ENCODE measurements at places on chromosomes 4 and X.

- DNase-seq = no peak
These were observed 159.2 kb downstream of the SLC4A4 start for GRCh38 chr4:71498002-71498401.

DNA sequence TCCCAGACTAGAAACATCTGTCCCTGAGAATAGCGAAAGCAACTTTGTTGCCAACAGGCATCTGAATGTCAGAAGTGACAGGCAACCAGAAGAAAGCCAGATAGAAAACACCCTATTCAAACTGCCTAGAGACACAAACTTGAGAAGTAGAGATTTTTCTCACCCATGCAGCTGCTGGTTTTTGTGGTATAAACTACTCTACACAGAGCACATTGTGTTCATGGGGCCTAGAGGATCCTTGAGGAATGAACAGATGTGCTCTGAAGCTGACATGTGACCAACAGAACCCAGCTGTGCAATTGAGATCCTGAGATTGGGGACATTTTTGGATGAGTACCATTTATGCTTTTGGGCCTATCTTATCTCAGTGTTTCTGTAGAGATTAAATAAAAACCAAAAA lies 63.6 kb upstream of the NRK start:
- no peak for DNase-seq

DNA sequence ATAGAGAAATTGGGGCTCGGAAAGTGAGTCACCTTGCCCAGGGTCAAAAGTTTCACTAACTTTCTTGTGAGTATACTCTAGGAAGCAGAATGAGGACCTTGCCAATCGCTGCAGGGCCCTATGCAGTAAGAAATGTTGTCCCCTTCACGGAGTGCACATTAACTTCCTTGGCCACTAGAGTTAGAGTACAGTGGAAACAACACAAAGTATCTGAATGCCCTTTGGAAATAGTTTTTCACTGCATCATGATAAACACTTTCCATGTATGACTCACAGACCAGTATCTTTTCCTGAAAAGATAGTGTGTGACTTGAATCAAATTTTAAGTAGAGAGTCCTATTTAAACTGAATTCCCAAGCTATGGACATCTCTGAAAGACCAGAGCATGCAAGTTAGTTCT lies 45.5 kb upstream of the STK26 start:
- no peak for DNase-seq

DNA sequence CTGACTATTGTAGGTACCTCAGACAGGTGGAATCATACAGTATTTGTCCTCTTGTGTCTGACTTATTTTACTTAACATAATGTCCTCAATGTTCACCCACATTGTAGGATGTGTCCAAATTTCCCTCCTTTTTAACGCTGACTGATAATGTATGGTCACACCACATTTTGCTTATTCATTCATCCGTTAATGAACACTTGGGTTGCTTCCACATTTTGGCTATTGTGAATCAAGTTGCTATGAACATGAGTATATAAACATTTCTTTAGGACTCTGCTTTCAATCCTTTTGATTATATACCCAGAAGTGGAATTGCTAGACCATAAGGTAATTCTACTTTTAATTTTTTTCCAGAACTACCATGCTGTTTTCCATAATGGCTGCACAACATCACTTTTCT lies 87.0 kb upstream of the NDP start:
- DNase-seq = no peak

DNA sequence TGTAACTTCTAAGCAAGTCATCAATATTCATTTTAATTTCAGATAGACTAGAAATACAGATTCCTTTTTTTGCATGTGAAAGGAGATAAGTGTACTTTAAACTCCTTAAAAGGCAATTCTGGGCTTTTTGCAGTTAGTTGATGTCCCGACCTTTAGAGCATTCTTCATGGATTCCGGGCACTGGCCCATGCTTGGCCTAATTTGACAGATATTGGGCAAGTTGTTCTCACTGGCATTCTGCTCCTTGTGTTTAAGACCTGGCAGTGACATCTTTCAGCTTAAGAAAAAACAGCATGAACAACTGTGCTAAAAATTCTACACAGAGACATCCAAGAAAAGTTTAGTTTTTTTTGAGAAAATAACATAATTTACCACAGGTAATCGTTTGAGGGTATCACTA lies 1037.2 kb downstream of the PCDH18 start:
- DNase-seq = no peak

DNA sequence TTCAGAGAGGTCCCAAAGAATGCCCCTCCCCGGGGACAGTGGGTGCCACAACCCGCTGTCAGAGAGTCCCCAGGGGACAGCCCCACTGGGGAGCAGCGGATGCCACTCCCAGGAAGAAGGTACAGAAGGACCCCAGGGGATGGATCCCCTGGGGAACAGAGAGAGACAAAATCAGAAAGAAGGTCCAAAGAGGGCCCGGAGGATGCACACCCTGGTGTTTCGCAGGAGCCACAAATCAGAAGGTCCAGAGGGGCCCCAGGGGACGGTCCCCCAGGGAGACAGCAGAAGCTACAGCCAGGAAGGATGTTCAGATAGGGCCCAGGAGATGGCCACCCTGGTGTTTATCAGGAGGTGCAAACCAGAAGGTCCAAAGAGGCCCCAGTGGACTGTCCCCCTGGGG lies 1.4 kb downstream of the TEX13D start:
- no peak for DNase-seq

GRCh38 chrX:112967341-112967740 lies 126.7 kb upstream of the AMOT start:
- DNase-seq = no peak

GRCh38 chr4:40033613-40034012 lies 23.0 kb upstream of the N4BP2 start:
- DNase-seq = no peak

DNA sequence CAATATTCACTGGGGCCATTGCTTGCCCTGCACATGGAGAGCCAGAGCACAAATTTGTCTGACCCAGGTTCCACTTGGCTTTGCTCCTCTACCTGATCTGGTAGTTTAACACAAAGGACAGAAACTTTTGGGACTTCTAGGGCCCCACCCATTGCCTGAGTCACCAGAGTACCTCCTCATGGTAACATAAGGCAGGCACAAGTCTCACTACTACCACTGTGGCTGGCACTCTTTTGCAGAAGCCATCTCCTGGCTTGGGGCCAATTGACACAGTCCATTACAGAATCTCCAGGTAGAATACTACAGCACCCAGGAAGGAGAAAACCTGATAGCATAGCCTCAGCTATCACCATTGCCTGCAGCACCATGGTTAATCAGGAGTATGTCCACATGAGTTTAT lies 52.6 kb upstream of the NAP1L2 start:
- DNase-seq = no peak

DNA sequence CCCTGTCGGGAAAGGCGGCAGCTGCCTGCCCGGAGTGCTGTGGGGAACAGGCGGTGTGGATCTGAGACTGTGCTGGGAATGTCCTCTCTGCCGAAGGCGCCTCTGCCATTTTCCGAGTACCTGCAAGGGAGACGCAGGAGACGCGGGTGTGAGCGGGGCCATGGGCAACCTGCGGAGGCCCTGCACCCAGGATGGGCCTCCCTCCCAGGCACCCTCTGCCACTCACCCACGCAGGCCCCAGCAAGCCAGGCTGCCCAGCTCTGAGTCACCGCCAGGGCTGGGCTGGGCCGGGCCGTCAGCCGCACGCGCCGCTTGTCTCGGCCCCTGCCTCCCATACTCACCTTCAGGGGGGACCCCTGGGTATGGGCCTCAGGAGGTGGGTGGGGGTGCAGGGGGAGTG lies 3.5 kb upstream of the FGFR3 start:
- no peak for DNase-seq

GRCh38 chr4:26208237-26208994 lies 112.4 kb upstream of the RBPJ start:
- no peak for DNase-seq

DNA sequence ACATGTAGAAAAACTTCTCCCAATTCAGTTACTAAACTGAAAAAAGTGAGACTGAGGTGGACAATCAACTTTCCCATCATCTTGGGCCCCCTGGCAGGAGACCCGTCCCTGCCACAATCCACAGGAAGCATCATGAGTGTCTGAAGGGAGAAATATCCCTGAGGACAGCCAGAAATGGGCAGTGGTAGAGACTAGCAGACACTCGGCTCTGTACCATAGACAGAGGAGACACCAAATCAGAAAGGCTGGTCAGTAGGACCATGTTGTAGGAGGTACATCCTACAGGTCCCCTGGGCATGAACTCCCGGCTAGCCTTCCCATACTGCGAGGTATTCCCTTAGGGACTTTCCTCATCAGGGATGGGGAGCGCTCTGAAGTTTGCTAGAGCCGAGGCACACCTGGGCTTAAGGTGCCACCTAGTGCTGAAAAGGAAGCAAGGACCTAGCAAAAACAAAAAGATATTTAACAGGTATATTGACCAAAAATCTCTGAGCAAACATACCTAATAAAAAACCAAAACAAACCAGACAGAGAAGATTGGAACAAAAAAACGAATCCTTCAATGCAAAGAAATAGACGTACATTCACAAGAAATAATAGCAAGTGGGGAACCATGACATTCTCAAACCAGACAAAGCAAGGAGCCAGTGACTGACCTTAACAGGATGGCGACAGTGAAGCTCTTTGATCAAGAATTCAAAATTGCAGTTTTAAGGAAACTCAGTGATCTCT lies 55.6 kb downstream of the HAUS3 start:
- DNase-seq = no peak

GRCh38 chrX:20265726-20266681 lies 705 bp downstream of the RPS6KA3 start:
- peak; percentile 4 for DNase-seq

DNA sequence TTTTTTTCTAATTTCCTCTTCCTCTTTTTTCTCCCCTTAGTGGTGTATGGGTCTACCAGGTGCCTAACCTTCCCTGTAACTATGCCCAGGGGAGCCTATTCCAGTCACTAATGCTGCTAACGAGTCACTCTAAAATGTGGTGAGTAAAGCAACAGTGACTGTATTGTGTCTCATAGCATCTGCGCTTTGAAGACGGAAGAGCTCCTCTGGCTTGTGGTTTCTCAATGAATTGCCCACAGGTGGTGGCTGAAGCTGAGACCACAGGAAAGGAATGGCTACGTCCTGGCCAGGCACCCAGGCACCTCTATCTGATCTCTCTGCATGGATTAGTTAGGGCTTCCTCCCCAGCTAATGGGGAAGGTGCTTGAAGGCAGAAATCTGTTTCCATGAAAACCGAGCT lies 763.5 kb upstream of the FRG1 start:
- DNase-seq = no peak

DNA sequence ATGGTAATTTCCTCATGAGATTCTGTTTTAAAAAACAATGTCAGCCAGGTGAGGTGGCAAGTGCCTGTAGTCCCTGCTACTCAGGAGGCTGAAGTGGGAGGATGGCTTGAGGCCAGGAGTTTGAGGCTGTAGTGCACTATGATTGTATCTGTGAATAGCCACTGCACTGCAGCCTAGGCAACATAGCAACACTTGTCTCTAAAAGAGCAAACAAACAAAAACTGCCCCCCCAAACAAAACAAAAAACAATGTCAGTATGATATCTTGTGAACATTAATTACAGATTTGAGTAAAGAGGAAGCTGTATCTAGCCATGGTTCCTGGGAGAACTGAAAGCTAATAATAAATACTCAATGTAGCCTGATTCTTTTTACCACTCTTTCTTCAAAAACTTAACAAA lies 6.8 kb upstream of the MSL3 start:
- no peak for DNase-seq

DNA sequence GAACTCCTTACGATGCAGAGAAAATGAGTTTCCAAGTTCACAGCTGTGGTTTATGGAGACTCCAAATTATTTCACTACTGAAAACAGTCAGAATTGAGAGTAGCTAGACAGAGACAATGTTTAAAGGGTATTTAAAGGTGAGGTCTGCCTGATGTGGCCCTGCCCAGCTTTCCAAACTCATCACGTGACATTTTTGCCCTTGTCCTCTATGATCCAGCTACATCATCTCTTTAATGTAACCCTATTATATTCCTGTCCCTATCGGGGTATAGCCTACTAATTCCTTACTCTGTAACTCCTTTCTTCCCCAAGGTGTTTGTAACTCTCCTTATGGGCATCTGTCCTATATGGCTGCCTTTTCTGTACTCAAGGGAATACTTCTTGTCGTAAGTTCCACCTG lies 297.2 kb downstream of the GRXCR1 start:
- no peak for DNase-seq

- no peak for DNase-seq
These were observed 130.3 kb downstream of the ADGRA3 start for GRCh38 chr4:22385611-22386011.

- no peak for DNase-seq
These were observed 36.7 kb downstream of the ANTXR2 start for GRCh38 chr4:80036306-80036705.

DNA sequence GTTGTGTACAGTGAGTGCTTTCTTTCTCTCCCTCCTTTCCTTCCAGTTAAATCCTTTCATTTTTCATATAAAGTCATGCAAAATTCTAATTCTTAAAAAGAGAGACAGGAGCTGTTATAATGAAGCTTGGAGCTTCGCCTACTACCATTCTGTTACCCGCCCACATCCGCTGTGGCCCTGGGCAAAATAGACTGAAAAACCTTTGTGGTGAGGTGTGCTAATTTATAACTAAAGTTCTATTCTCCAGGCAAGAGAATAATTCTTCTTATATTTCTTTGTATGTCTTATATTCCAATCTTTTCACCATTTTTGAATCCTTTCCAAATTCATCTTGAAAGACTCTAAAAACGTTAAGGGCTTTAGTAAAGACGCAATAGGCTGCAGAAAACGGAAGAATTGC lies 7.0 kb downstream of the QRFPR start:
- DNase-seq = no peak

DNA sequence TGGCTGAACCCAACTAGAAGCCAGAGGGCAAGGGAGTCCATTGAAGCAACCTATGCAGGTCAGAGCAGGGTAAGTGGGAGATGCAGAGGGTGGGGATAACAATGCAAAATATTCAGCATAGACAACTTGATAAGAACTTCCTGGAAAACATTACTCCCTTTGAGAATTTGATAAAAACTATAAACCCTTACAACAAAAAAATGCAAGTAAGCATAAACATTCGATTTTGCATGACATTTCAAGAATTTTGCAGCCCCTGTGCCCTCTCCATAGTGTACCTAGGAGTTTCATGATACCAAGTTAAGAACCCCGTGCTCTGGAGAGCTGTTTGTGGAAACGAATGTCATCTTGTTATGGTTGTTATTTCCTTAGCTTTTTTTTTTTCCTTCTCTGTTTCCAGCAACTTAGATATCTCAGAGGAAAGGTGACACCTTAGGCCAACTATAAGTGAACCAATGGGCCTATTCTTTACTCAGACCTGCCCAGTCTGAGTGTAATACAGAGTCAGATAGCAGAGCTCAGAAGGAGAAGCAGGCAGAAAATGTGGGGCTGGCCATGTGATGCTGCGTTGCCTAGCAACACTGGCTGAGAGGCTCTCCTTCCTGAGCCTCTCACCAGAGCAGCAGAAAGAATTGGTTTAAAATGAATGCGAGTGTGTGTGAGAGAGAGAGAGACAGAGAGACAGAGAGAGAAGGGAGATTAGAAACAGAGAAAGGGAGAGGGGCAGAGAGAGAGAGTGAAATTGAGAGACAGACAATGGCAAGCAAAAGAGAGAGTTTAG lies 36.7 kb upstream of the GABRQ start:
- no peak for DNase-seq
